ENCODE measurements at places on chromosomes 7 and 10.

- DNase-seq, result no peak
These were observed 3.5 kb downstream of the PDLIM1 start for GRCh38 chr10:95287281-95287680.

DNA sequence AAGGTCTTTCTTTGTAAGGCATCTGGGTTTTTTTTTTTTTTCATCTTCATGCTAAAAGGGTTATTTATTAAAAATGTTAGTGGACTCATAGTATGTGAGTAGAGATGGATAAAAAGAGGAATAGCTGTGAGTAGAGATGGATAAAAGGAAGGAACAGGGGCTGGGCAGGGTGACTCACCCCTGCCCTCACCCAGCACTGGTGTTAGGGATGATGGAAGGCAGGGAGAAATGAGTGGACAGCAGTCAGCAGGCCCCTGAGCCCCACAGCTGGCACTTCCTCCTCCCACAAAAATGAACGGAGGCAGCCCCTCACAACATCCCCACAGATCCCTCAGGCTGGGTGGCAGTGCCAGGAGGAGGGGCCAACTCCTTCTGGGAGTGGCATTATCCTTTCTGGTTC lies 39.3 kb downstream of the ANTXRL start:
- no peak for DNase-seq

GRCh38 chr7:150983893-150984368 lies 5.8 kb upstream of the KCNH2 start:
- no peak for DNase-seq

GRCh38 chr7:1924258-1924817 lies 254.3 kb downstream of the ELFN1 start:
- DNase-seq, result no peak

DNA sequence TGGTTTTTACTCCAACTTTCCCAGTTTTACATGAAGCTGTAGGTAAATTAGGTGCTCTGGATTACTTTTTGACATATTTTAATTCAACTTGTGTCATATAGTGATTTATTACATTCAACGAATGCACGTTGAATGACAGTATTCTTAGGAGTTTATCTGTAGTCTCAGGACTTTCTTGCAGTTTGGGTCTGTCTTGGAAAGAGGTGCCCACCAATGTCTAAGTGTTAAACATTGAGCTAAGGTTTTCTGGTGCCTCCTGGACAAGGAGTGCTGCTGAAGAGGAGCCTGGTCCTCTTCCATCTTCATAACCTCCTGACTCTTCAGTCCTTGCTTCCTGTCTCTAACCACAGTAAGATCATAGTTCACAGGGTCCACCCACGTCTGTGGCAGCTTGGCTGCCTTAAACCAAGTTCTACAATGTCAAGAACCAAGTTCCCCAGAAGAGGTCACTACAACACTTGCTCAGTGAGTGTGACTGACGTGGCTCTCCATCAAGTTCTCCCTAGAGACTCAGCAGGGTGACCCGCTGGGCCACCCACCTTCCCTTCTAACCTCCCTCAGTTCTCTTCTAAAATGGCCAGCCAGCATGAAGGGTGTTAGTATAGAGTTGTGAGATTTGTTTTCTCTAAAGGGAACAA lies 6.1 kb downstream of the NPY start:
- DNase-seq, result no peak

- DNase-seq, result no peak
These were observed 7.3 kb upstream of the FEZF1 start for GRCh38 chr7:122311734-122312450.
